ENCODE measurements at places on chromosomes 5 and 9. TPM values are rescaled to one million over a fixed set of nuclear protein-coding genes. Genes with fewer than 3 reads are reported as not detected.
A peak's percentile ranks its signal among the peaks of the same experiment; 100 is the strongest.

DNA sequence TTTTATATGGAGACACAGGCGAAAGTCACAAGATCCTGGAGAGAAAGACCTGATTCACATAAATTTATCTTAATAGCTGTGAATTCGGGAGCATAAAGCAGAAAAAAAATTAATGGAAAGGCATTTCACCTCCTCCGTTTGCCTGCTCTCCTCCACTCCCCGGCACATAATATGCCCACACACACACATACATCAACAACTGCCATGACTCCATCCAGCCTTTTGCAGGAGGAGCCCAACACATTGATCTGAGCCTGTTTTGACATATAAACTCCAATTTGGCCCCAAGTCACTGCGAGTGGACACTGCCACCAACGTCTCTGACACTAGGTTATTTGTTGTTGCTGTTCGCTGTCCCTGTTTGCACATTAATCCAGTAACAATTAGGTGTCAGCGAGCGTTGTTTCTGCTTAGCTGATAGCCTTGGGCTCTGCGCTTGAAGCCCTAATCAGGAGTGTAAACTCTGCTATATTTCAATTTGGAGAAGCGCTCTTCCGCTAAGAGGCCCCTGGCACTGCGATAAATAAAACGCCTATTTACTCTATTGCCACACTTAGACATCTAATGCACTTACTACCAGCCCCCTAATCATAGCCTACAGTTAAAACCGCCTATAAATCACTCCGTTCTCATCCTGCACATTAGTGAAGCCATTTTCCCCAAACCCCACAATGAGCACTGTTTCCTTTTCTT, 195.8 kb upstream of the TBCA start:
- H3K27me3 ChIP-seq, result peaks cover 6% of the 10 kb centered on the region
- no peak for DNase-seq
- H3K4me1 ChIP-seq, result peaks cover 6% of the 10 kb centered on the region
- H3K4me3 ChIP-seq, result peak overlapping the region; percentile 31
- no peak overlapping the region for H3K27ac ChIP-seq

DND1 gene
- total RNA-seq, result 2.1 TPM

TMC1 gene
- total RNA-seq, result not detected

PARP8 gene
- 129 TPM for total RNA-seq

CD72 gene
- 2.7 TPM for total RNA-seq

AFAP1L1 gene
- not detected for total RNA-seq

DNA sequence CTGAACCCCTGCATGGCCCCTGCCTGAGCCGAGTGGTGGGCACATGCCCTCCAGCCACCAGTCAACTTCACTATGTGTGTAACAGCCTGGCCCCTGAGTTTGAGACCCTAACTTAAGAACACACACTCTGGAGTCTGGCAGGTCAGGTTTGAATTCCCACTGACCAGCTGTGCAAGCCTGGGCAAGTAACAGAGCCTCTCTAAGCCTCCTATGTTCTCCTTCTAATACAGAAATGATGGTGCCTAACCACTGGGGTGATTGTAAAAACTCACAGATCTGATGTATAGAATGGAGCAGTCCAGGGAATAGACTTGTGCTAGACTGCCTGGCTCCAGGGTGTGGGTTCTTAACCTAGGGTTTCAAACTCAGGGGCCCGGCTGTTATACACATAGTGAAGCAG, 16.7 kb upstream of the AKNA start:
- no peak overlapping the region for H3K4me3 ChIP-seq
- H3K4me1 ChIP-seq, result peaks cover 4% of the 10 kb centered on the region
- H3K27ac ChIP-seq, result no peak overlapping the region
- no peak for DNase-seq
- no peaks in the 10 kb centered on the region for H3K36me3 ChIP-seq
- H3K27me3 ChIP-seq, result no peaks in the 10 kb centered on the region

- H3K27me3 ChIP-seq, result no peaks in the 10 kb centered on the region
- no peak overlapping the region for H3K4me3 ChIP-seq
- DNase-seq, result no peak
- H3K36me3 ChIP-seq, result no peaks in the 10 kb centered on the region
- H3K4me1 ChIP-seq, result no peaks in the 10 kb centered on the region
Observed at GRCh38 chr9:75685062-75685461, 205.4 kb upstream of the PCSK5 start.

PTGDS gene
- total RNA-seq, result 0.97 TPM

IFNA21 gene
- total RNA-seq, result not detected

DNA sequence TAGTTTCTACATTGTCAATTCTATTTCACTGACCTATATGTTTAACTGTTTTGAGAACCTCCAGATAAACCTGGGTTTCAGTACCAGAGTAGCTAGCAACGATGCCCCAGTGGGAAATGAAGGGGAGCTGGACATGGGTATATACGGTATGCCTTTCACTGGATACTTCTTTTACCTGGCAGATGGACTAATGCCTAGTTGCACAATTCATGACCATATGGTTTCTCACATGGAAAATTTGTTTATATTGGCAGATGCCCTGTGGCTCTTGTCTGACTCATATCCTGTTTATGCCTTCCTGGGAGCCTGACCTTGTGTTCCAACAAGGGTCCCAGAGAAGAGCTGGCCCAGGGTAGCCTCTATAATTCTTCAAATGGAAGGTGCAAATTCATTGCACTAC, 144.1 kb downstream of the MAT2B start:
- no peaks in the 10 kb centered on the region for H3K27me3 ChIP-seq
- DNase-seq, result no peak
- H3K27ac ChIP-seq, result no peak overlapping the region

- peak; percentile 44 for DNase-seq
- H3K27ac ChIP-seq, result no peak overlapping the region
- H3K4me3 ChIP-seq, result no peak overlapping the region
- no peaks in the 10 kb centered on the region for H3K27me3 ChIP-seq
- H3K4me1 ChIP-seq, result no peaks in the 10 kb centered on the region
Observed at GRCh38 chr5:100623719-100624118, 88.5 kb downstream of the FAM174A start.

SH3GL2 gene
- not detected for total RNA-seq

DNA sequence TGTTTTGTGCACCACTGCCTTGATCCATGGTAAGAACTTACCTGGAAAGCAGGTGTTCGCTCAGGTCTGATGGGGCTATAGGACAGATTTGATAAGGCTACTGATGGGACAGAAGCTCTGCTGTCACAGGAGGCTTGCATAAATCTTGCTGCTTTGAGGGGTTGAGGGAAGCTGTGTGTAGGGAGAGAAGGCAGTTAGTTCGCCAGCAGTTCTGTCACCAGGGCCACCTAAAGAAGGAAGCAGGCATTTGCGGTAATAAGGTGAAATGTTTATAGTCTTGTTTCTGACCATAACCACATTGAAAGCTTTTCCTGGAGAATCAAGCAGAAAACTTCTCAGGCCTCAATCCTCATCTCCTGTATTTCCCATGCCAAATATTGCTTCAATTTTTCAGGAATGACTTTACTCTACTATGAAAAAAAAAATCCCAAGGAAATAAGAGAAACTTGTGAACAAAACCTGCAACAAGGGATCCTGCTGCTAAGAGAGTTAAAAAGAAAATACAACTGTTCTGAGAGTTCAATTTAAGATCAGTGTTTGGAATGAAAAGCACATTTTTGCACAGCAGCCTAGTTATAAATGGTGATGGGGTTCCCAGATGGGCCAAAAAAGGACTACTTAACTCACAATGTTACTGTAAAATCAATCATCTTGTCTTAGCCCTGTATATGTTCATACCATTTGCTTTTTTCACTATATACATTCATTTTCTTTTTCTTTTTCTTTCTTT, 122.0 kb upstream of the RANBP3L start:
- H3K4me1 ChIP-seq, result no peaks in the 10 kb centered on the region
- H3K27ac ChIP-seq, result no peak overlapping the region
- H3K4me3 ChIP-seq, result no peak overlapping the region
- H3K27me3 ChIP-seq, result no peaks in the 10 kb centered on the region
- DNase-seq, result no peak

GRCh38 chr5:93990504-93991070, 249.2 kb upstream of the POU5F2 start:
- H3K27ac ChIP-seq, result no peak overlapping the region
- DNase-seq, result no peak
- H3K27me3 ChIP-seq, result no peaks in the 10 kb centered on the region
- no peaks in the 10 kb centered on the region for H3K4me1 ChIP-seq

DNA sequence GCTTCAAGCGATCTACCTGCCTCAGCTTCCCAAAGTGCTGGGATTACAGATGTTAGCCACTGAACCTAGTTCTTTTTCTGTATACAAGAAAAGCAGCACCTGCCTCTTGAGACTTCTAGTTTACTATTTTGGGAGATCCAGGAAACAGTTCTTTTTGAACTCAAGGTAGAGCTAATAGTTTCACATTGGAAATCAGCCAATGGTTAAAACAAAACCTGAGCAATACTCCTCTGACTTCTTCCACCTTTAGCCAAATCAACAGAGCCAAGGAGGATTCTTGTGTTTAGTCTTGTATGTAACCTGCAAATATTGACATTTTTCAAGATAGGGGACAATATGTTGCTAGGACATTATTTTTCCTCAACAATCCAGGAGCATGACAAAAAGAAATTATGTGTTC, 349.4 kb downstream of the SH3GL2 start:
- no peak overlapping the region for H3K27ac ChIP-seq
- no peaks in the 10 kb centered on the region for H3K27me3 ChIP-seq
- H3K4me3 ChIP-seq, result no peak overlapping the region
- H3K4me1 ChIP-seq, result no peaks in the 10 kb centered on the region

Measured in naive thymus-derived CD4-positive, alpha-beta T cell (primary cell).